ENCODE measurements at places on chromosomes 7 and 10.

DNA sequence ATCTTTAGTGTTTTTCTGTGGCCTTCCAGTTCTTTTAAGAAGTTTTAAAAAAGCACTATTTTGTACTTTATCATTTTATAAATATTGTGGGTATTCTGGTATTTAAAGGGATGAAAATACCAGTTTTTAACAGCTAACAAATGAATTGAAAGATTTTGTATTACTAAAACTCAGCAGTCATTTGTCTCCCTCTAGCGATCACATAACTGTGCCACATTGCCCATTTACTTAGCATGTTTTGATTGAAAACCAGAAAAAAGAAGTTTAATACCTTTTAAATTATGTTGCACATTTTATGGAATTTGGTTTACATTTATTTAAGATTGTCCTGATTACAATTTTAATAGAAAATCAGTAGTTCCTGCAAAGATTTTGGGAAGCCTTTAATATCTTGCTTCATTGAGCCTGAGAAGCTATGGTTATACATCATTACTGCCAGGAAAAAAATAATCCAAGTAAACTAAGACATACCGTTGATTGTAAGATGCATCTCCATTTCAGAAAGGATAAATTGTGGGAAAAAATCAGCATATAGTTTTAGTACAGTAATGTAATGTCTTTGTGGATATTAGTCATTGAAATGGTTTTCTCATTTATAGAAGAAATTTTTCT, 34.9 kb downstream of the TAX1BP1 start:
- no peak for DNase-seq

- no peak for DNase-seq
Measured at GRCh38 chr7:16594676-16595075, 50.9 kb downstream of the ANKMY2 start.

DNA sequence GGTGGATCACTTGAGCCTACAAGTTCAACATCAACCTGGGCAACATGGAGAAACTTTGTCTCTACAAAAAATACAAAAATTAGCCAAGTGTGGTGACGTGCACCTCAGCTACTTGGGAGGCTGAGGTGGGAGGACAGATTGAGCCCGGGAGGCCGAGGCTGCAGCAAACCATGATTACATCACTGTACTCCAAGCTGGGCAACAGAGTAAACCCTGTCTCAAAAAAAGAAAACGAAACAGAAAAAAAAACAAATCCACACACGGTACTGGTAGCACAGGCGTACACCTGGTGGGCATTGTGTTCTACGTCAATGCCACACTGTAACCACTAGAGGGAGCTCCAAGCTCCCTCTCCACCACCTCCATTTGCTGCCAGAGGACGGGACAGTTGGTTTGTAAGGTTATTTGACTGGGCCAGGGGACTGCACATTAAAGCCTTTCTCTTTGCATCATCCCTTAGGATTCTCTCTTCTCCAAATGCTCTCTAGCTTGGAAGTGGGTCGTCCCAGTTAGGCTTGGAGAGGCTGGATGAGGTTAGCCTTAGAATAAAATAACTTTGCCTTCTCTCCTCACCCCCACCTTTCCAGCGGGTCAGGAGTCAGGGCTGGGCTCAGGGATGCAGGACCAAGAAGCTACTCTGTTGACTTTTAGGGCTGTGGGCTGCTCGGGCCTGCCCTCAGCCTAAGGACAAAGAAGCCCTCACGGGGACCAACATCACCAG, 130.8 kb downstream of the SORBS1 start:
- DNase-seq: peak; percentile 33

DNA sequence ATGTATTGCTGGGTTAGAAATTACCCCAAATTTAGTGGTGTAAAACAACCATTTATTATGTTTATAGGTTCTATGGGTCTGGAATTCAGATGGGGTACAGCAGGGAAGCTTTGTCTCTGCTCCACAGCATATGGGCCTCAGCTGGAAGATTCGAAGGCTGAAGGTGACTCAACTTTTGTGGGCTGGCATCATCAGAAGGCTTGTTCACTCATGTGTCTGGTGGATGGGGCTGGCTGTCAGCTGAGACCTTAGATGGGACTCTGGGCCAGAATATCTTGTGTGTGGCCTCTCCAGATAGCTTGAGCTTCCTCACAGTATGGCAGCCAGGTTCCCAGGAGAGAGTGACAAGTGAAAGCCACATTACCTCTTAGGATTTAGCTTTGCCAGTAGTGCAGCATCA, 45.9 kb downstream of the ZNF503 start:
- DNase-seq: no peak

GRCh38 chr10:114026189-114027040, 17.3 kb upstream of the ADRB1 start:
- no peak for DNase-seq

GRCh38 chr10:16597656-16598055, 76.0 kb upstream of the C1QL3 start:
- DNase-seq: no peak

- DNase-seq: no peak
Measured at GRCh38 chr10:123306290-123306689, 152.1 kb downstream of the BUB3 start.

- peak; percentile 16 for DNase-seq
Measured at GRCh38 chr7:44964384-44964830, 14.4 kb downstream of the MYO1G start.

GRCh38 chr7:835485-836401, 3.5 kb downstream of the SUN1 start:
- DNase-seq: no peak
